ENCODE measurements at places on chromosomes 3 and 15.

DNA sequence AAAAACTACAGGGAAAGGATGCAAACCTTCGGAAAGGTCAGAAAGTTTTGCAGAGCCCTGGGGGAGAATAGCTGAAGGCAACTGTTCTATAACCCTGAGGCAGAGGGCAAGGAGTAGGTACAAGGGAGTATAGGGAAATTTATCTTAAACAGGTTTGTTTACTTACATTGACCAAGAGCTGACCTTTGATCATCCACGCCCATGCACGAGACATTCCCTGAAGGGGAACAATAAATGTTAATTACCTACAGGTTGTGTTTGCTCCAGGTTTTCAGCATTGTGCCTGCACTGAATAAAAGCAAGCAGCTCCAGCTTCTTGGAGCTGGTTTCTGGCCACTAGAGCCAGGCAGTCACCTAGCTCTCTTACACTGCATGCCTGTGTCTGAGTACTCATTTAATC is 524.5 kb upstream of the TGFBR2 start:
- DNase-seq = no peak

GRCh38 chr3:65999606-66000005 is 39.1 kb downstream of the MAGI1 start:
- DNase-seq = no peak

GRCh38 chr15:60162968-60163355 is 158.9 kb downstream of the FOXB1 start:
- DNase-seq = no peak

GRCh38 chr3:147365196-147366115 is 40.9 kb downstream of the ZIC4 start:
- no peak for DNase-seq

DNA sequence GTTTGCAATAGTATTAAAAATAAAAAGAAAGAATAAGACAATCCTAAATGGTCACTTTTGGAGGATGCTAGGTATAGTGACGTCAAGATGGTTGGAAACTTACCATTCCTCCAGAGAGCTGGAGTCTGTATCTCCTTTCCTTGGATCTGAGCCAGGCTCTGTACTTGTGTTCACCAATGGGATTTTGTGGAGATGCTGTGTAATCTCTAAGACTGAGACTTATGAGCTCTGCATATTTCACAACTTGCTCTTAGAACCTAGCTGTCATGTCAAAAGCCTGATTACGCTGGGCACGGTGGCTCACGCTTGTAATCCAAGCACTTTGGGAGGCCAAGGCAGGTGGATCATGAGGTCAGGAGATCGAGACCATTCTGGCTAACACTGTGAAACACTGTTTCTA is 126.8 kb upstream of the CLSTN2 start:
- no peak for DNase-seq

- no peak for DNase-seq
These were observed 831.5 kb downstream of the ROBO2 start for GRCh38 chr3:77871436-77871835.

DNA sequence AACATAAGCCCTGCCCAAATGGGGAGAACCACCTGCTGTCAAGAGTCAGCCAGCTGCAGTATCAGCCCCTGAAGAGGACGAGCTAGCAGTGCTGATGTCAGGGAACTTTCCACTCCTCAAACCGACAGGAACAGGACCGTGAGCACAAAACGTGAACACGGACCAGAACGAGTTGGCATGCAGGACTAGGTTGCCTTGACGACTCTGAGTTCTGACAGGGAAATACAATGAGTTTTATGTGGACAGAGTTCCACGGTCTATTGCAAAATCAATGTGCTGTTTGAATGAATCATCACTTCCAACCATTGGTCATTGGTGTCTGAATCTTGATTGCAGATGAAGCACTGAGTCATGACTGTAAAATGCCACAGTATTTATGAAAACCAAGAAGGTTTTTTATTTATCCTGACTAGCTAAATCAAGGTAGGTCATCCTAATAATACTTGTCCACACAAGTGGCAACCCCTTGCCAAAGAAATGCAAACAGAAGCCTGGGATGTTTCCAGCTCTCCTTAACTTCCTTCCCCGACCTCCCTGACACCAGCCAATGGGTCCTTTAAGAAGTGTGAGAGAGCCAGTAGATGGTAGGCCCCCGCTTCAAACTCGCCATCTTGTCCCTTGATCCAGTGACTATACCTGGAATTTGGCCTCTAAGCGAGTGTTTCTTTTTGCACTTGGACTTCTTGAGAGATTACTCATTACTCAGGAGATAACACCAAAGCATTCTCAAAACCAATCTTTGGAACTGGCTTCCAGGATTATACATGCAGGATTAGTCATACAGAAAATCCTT is 119.6 kb downstream of the ASB7 start:
- no peak for DNase-seq

GRCh38 chr3:21484828-21485144 is 266.2 kb downstream of the ZNF385D start:
- DNase-seq = no peak

- no peak for DNase-seq
These were observed 58.8 kb downstream of the ADAM10 start for GRCh38 chr15:58690703-58691102.

GRCh38 chr15:28960979-28961378 is 75.2 kb downstream of the APBA2 start:
- DNase-seq = no peak

GRCh38 chr3:89628856-89629670 is 521.6 kb downstream of the EPHA3 start:
- DNase-seq = no peak

GRCh38 chr15:68278595-68279405 is 1.3 kb downstream of the FEM1B start:
- DNase-seq = peak; percentile 47

GRCh38 chr15:58538225-58538727 is 106.5 kb downstream of the LIPC start:
- no peak for DNase-seq

- DNase-seq = no peak
These were observed 64.8 kb downstream of the OXNAD1 start for GRCh38 chr3:16329826-16330129.

- no peak for DNase-seq
These were observed 75.6 kb upstream of the TNIK start for GRCh38 chr3:171535799-171536198.
